ENCODE measurements at places on chromosomes 16 and 17.

- no peak for DNase-seq
Observed at GRCh38 chr17:81390029-81390872, 5.0 kb upstream of the BAHCC1 start.

- DNase-seq: no peak
Observed at GRCh38 chr17:20008242-20009051, 712 bp upstream of the SPECC1 start.

DNA sequence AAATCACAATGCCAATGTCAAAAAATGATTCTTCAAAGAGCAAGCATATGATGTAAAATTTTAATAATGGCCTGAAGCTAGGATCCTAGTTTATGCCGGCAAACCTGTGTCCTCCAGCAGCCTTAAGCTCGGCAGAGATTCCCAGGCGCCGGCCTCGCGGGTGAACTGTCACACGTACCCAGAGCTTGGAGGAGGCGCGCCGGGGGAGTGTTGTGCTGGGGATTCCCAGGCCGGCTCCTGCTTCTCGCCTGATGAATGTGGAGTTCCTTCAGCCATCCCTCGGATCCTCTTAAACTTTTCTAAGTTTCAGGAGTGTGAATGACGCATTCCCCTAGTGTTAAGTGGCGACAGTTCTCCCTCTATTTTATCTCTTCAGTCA lies 19.1 kb upstream of the NTN1 start:
- no peak for DNase-seq

- DNase-seq: no peak
Observed at GRCh38 chr17:73439597-73439996, 127.8 kb upstream of the CDC42EP4 start.
